ENCODE measurements at places on chromosomes 13 and 19. TPM values are rescaled to one million over a fixed set of nuclear protein-coding genes. Genes with fewer than 3 reads are reported as not detected.

- DNase-seq, result no peak
These were observed 2.5 kb downstream of the HSD11B1L start for GRCh38 chr19:5683177-5683886.

DNA sequence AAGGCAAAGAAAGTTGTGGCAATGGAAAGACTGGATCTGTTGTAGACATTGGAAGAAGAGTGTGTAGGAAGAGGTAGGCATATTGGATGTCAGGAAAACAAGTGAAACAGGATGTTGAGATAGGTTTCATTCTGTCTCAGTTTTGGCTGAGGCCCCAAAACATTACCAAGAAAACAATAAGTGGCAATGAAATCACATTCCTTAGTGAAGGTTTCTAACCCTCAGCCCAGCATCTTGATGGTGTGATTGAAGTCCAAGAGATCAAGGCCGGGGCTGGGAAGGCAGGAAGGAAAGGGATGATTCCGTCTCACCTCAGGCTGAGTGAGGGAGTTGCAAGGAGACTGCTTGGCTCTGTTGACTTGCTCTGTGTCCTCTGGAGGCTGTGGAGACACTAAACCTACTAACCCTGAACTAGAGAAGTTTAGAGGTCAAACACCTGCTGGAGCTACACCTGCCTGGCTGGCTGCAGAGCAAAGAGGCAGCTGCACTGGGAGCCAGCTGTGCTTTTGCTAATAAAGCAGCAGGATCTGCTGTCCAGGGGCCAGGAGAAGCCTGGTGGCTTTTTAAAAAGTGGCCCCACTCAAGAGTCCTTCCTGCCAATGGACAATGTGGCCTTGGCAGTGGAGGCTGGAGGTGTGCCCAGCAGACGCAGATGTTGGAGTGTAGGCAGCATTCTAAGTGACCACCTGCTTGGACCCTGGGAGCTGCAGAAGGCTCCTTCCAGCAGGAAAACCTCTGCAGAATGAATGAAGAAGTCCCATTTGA, 53.6 kb downstream of the DGKH start:
- DNase-seq, result no peak

Gene LENG9
- 3.8 TPM for total RNA-seq

Gene CNN1
- 236 TPM for total RNA-seq

GRCh38 chr13:37277007-37277406, 171.5 kb upstream of the CSNK1A1L start:
- DNase-seq, result no peak

Gene ZNF878
- total RNA-seq, result not detected

Gene LRRC25
- not detected for total RNA-seq

Gene PAN3
- total RNA-seq, result 28.3 TPM

Gene ZNF544
- total RNA-seq, result 23.7 TPM

Gene MBD3L2
- 0.57 TPM for total RNA-seq

Gene RUVBL2
- 106 TPM for total RNA-seq

- no peak for DNase-seq
These were observed 91.0 kb upstream of the MYCBP2 start for GRCh38 chr13:77417897-77418296.

DNA sequence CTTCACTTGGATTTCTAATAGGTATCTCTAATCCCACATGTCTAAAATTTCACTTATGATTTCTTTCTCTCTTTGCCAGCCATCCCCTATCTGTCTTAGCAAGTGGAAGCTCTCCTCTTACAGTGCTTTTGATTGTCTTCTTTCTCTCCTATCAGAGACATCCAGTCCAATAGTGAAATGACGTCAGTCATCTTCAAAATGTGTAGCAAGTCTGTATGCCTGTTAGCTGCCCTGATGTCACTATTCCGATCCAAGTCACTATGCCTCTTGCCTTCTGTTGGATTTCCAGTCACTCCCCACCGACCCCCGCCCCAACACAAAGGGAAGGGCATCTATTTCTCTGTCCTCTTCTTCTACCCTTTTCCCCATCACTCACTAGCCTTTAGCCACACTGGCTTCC, 96.4 kb downstream of the WASF3 start:
- DNase-seq, result no peak

- DNase-seq, result no peak
These were observed 732.8 kb upstream of the SLC10A2 start for GRCh38 chr13:103799028-103799427.

DNA sequence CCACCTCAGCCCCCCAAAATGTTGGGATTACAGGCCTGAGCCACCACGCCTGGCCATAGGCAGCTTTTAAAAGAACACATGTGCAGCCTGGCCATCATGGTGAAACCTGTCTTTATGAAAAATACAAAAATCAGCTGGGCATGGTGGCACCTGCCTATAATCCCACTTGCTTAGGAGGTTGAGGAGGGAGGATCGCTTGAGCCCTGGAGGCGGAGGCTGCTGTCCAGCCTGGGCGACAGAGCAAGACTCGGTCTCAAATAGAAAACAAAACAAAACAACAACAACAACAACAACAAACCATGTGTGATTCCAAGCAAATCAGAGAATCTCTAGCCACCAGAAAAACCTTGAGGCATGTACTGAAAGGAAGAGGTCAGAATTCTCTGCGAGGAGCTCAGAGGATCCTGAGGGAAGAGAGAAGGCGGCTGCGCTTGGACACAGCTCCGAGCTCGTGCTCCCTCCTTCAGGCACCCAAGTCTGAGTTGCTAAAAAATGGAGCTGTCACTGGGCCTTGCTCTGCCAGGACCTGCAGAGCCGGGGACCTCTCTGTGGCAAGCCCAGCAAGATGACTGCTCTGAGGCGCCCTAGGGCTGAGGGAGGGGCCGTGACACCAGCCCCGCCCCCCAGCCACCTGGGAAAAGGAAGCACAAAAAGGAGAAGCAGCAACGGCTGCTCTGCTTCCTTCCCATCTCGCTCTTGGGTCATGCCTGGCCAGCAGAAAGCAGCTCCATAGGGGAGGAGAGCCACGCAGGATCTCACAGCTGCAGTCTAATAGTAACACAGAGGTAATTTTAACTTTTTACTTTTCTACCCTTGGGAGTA, at the start of gene ARL11:
TSS of gene ARL11 (plus strand) at position 677 of the 822 bp plus-strand sequence. CDS start 1,941 bp downstream, outside the sequence.
- no peak for DNase-seq

Gene TUBB4A
- total RNA-seq, result 0.75 TPM

GRCh38 chr13:113897966-113898365, 34.1 kb upstream of the GAS6 start:
- DNase-seq, result peak; percentile 62

DNA sequence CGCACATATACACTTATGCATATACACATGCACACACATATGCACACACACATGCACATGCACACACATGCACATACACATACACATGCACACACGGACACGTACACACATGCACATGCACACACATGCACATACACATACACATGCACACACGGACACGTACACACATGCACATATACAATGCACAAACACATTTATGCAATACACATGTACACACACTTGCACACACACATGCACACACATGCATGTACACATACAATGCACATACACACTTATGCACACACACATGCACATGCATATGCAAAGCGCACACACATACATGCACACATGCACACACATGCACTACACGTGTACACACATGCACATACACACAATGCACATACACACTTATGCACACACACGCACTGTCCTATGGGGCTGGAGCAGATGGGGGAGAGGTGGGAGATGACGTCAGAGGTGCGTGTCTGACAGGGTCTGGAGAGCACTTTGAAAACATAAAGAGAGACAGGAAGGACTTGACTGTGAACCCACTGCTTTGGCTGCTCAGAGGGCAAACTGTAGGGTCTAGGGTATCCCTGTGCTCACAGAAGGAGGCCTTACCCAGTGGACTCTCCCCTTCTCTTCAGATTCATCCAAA, 108.2 kb downstream of the UQCRFS1 start:
- DNase-seq, result no peak

GRCh38 chr13:66348745-66349690, 881.1 kb downstream of the PCDH9 start:
- DNase-seq, result no peak

GRCh38 chr13:114119196-114119595, 13.2 kb downstream of the RASA3 start:
- peak; percentile 93 for DNase-seq
